ENCODE measurements at places on chromosomes 16 and 17. TPM values are rescaled to one million over a fixed set of nuclear protein-coding genes. Genes with fewer than 3 reads are reported as not detected.

Gene C16orf46
- 0.38 TPM for total RNA-seq

Gene FMNL1
- 12.0 TPM for total RNA-seq

Gene TRPV3
- 1.0 TPM for total RNA-seq

Gene OTOP3
- not detected for total RNA-seq

Gene KRT17
- total RNA-seq: not detected

Gene TENT4B
- total RNA-seq: 7.7 TPM

Gene CACNG5
- total RNA-seq: not detected

Gene WFDC1
- 1.4 TPM for total RNA-seq

Gene ARHGDIG
- total RNA-seq: 9.3 TPM

Gene USP36
- total RNA-seq: 17.8 TPM

Gene MYO1D
- 3.8 TPM for total RNA-seq

GRCh38 chr17:47225911-47226688 lies 17.0 kb downstream of the MYL4 start:
- DNase-seq: no peak

DNA sequence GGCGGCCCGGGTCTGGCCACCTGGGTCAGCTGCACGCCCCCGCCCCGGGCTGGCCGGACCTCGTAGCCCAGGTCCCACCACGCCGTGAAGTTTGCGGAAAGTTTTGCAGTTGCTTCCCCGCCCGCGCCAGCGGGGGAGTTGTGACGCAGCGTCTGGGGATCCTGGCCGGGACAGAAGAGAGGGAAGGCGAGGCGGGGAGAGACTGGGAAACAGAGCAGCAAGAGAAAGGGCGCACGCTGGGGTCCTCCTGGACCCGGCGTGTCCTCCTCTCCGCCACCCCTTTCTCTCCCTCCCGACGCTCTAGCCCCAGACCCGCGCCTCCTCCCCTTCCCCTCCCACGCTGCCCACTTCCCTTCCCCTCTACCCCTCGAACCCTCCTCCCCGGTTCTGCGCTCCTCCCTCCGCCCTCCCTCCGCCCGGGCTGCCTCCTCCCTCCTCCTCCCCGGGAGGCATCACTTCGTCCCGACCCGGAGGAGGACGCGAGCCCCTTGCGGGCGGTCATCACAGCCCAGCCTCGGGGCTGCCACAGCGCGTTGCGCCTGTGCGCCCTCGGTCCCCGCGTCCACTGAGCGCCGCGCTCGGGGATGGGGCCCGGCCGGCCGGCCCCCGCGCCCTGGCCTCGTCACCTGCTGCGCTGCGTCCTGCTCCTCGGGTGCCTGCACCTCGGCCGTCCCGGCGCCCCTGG lies at the start of gene MRC2:
MRC2 (plus strand) TSS at position 452 of the 685 bp plus-strand sequence; CDS start at position 585, 133 bp downstream.
- peak; percentile 83 for DNase-seq

GRCh38 chr16:52872731-52873130 lies 180.0 kb downstream of the CHD9NB start:
- DNase-seq: no peak

GRCh38 chr16:86998196-86999001 lies 318.8 kb downstream of the C16orf95 start:
- DNase-seq: no peak

DNA sequence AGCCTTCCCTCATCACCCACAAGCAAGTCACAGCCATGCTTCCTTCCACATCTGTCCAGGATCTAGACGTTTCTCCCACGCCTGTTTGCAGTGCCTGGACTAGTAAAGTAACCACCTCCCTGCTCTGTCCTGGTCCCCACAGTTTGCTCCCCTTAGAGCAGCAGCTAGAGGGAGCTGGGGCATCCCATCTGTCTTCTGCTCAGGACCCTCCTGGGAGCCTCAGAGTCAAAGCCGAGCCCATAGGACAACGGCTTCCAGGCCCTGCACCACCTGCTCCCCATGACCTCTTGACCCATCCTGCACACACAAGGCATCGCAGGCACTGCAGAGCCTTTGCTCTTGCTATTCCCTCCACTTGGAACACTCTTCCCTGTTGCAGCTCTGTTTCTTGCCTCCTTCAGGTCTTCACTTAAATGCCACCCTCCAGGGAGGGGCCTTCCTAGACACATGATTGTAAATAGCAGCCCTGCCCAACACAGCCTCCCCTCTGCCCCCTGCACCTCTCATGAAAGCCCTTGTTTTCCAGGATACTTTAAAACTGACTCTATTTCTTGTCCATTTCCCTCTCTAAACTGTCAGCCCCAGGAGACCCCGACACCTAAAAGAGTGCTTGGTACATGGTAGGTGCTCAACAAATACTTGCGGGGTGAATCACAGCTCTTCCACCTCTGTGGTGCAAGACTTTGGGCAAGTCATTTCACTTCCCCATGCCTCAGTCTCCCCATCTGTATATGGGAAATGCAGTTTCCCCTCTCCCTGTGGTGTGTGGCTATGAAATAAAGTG lies 3.1 kb downstream of the NATD1 start:
- DNase-seq: no peak

DNA sequence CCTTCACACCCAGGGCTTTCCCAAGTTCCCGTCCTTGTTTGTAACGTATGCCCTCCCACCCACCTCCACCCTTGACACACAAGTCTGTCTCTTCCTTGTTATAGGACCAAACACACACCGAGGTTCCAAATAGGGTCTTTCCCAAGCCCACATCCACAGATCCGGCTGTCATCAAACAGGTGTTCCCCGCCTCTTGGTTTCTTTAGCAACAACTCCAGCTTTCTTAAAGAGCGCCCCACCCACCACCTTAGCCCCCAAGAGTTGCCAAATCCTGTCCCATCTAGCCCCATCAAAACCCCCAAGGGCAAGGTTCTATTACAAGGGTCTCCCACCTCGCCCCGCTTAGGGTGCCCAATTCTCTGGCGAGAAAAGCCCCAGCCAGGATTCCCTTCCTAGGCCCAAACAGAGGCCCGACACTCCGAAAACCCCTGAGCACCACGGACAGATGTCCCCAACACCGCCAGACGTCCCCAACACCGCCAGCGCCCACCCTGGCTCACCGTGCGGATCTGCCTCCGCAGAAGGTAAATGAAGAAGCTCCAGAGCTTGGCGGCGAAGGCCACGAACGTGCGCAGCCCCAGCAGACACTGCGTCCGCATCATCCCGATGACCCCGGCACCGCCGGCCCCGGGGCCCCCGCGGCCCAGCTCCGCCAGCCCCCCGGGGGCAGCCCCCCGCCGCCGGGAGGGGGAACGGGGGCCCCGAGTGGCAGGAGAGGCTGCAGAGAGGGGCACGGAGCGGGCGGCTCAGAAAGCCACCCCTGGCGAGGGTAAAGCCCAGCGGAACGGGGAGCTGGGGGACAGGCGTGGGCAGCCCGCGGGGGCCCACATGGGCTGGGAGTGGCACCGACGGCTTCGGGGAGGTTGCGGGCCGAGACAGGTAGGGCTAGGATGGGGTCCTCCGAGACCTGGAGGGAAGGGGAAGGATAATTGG lies 573 bp downstream of the CTDNEP1 start:
- DNase-seq: no peak

DNA sequence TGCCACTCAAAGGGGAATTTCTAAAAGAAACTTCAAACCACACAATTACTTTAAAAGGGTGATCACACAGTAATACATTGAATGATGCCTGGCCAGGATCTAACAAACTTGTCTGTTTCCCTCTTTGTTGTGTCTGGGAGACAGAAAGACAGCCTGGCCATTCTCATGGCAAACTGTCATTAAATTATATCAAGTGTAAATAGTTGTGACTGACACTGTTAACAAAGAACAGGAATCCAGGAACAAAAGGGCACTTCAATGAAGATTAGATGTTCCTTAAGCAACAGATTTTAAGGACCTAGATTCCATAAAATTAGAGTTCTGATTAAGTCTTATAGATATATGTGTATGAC lies 383.6 kb downstream of the KCNJ2 start:
- no peak for DNase-seq

GRCh38 chr16:50747207-50747956 lies 5.5 kb downstream of the CYLD start:
- DNase-seq: no peak

DNA sequence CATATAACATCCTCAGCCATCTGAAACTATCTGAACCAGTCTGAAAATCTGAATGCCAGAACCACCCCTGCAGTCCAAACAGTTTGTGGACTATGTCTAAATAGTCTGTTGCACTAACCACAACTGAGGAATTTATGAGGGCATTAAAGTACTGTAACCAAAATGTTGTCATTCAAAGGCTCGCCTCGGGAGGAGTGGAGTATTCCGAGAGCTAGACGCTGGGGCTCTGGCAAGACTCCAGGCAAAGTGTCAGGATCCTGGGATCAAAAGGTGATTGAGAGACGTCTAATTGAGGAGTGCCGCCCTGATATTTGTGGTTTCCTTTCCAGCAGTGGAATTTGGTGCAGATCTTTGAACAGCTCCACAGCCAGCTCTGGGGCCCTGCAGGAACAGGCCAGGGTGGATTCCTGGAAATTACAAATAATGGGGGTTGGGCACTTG lies 142.9 kb upstream of the MYOCD start:
- no peak for DNase-seq

- no peak for DNase-seq
Observed at GRCh38 chr16:79997257-79997656, 396.7 kb upstream of the MAF start.

DNA sequence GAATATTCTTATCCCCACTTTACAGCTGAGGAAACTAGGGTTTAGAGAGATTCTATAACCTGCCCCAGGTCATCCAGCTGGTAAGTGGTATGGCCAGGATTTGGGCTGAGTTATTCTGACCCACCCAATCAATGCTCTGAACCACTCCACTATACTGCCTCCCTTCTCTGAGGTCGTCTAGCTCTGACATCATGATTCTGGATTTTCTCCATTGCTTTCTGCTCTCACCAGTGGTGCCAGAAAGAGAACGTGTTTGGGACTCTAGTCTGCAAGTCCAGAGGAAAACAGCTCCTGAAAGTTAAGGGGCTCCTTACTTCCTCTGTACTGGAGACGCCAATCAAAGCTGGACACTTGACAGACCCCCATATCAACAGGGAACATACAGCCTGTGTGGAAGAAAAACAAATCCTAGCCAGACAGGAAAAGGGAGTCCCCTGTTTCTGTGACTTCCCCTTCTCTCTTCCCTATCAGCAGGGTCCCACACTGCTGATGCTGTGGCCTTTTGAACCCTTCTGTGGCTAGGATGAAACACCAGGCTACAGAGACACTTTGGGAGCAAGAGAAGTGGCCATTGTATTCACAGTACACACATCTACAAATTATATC lies 6.0 kb upstream of the EZH1 start:
- DNase-seq: no peak

- no peak for DNase-seq
Observed at GRCh38 chr16:6692874-6693273, 639.8 kb upstream of the RBFOX1 start.

DNA sequence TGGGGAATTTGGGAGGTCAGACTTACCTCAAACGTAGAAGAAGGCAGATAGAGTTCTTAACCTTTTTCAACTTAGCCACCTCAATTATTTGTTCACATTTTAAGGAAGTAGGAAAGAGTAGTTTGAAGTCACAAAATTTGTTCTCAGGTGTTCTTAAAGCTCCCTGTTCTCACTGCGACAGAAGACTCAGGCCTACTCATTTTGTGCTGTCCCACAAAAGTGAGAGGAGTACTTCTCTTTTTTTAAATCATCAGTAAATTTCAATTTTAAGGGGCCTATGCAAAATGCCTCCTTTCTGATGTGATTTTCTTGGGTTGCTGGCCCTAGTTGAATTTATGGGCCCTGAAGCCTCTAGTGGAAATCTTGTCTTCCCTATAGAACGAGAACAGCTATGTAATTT lies 133.4 kb downstream of the MAP2K6 start:
- DNase-seq: no peak

GRCh38 chr16:14496047-14496770 lies 133.9 kb downstream of the PARN start:
- no peak for DNase-seq

GRCh38 chr17:15513856-15514459 lies 46.5 kb upstream of the CDRT4 start:
- no peak for DNase-seq

DNA sequence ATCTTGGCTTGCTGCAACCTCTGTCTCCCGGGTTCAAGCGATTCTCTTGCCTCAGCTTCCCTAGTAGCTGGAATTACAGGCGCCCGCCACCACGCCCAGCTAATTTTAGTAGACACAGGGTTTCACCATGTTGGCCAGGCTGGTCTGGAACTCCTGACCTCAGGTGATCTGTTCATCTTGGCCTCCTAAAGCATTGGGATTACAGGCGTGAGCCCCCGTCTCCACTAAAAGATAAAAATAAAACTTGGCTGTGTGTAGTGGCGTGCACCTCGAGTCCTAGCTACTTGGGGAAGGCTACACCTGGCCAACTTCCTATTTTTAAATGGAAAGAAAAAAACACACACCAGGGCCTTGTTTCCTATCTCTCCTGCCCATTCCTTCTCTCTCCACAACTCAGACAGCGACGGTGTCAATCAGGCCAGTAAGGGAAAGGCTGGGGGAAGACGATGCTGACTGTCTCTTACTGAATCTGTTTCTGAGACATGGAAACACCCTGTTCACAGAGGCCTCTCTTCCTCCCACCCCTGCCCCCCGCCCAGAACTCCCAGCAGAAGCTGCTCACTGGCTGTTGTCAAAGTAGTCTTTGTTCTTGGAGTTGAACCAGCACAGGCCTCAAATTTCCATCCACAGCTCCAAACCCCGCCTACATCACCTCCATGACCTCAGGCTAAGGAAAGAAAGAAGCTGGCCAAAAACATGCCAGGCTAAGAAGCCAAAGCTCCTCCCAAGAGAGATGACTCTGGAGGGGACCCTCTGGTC lies 96.6 kb downstream of the NXN start:
- DNase-seq: peak; percentile 76

DNA sequence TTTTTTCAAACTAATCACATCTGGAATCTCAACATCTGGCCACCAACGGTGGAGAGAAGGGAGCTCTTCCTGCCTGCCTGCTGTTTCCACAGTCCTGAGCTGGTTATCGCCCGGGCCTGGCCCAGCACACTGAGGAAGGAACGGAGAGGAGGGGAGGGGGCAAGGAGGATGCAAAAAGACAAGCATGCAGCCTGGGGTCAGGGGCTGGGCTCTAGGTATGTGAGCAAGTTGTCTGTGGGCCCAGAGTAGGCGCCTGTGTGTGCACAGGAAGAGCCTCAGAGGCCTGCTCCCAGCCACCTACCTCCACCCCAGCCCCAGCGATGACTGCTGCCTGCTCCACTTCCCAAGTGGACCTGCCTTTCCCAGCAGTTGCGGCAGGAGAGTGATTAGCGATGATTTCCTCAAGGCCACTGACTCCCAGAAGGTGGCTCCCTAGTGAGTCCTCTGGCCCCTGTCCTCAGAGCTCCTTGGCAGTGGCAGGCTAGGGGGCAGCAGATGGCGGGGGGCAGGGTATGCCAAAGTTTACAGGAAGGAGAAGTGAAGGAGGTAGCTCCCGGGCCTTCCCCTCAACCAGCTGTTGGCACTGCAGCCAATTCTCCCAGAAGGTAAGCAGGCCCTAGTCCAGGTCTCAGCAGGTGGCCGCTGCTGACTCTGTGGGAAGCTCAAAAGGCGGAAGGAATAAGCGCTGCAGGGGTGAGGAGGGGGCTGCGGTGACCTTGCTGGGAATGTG lies 27.0 kb upstream of the RASD1 start:
- DNase-seq: peak; percentile 31

- no peak for DNase-seq
Observed at GRCh38 chr16:78608305-78608776, 508.9 kb downstream of the WWOX start.

DNA sequence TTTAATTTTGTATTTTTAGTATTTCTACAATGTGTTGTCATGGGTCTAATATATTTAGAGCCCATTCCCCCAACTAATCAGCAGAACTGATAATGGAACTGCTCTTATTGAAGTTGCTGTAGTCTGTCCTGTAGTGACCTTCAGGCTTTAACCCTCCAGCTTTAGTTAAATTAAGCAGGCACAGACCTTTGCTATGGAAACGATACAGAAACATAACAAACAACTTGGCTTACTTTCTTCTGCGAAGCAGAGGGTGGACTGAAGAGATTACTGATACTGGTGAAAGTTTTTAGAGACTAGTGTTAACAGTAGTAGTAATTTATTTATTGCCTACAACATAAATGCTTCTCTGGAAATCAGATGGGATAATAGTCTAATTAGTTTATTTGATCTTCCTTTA lies 61.4 kb downstream of the NFATC3 start:
- no peak for DNase-seq
